Fibroblast of lung (primary cell): ENCODE measurements at places on chromosomes 7 and 10. TPM values are rescaled to one million over a fixed set of nuclear protein-coding genes. Genes with fewer than 3 reads are reported as not detected.

GRCh38 chr7:81590131-81590530, 179.7 kb downstream of the HGF start:
- no peak for DNase-seq

DNA sequence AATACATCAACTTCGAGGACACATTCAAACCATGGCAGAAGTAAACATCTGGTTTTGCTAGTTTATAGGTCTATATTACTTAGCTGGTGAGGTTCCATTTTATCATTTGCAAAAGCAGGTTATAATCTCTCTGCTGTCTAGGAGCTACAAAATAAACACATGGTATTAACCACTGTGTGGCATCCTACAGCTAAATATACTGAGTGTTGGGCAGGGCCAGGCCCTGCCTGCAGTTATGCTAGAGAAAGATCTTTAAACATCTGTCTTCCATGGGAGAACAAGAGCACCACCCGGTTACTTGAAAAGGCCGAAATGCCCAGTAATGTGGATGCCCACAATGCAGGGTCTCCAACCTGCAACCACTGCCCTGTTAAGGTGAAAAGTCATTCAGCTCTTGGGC, 20.6 kb upstream of the FKBP9 start:
- no peak for DNase-seq

GRCh38 chr7:80403686-80404241, 108.1 kb downstream of the GNAT3 start:
- DNase-seq, result no peak

- no peak for DNase-seq
These were observed 310.9 kb upstream of the ZNF32 start for GRCh38 chr10:43959364-43960134.

Gene AGR3
- total RNA-seq, result not detected in 2 replicates

GRCh38 chr10:44516891-44517290, 132.0 kb upstream of the CXCL12 start:
- DNase-seq, result no peak

- no peak for DNase-seq
These were observed 30.5 kb downstream of the GNAT3 start for GRCh38 chr7:80481196-80481884.

DNA sequence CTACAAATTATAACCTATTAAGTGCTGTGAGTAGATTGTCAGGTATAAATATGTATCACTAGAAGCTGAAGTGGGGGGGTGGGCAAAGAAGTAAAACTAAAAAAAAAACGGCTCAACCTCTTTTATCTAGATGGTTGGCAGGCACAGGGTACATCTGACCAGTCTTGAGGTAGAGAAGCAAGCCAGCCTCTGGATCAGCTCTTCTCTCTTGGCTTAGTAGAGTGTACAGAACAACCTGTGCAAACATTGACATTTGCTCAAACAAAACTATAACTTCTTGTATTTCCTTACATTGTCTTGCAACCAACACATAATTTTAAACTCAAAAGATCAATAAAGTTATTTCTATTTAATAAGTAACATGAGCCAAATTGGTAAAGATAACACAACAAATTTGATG, 25.6 kb downstream of the DNA2 start:
- no peak for DNase-seq
